ENCODE measurements at places on chromosomes 1 and 21.

- DNase-seq, result no peak
Observed at GRCh38 chr1:9362488-9362887, 69.8 kb downstream of the SPSB1 start.

DNA sequence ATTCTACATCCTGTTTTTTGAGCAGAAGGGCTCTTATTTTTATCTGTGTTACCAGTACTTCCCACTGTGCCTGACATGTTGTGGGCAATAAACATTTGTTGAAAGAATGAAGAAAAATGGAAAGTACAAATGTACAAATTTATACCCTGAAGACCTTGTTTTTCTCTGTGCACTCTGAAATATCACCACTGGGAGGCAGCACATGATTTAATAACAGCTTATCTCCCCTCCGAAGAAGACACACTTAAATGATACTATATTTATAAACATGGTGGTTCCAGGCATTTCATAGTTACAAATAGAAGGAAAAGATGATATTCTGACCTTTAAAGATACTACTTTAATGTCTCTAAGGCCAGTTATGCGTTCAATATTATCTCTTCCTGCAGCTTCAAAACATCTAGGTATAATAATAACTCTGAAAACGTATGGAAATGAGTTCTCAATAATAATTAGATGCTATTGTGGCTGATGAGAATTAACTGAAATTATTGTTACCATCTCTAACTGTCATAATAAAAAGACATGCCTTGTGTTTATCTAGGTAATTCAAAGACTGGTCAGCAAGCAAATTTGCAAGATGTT, 12.8 kb downstream of the DYNLT5 start:
- DNase-seq, result peak; percentile 58

DNA sequence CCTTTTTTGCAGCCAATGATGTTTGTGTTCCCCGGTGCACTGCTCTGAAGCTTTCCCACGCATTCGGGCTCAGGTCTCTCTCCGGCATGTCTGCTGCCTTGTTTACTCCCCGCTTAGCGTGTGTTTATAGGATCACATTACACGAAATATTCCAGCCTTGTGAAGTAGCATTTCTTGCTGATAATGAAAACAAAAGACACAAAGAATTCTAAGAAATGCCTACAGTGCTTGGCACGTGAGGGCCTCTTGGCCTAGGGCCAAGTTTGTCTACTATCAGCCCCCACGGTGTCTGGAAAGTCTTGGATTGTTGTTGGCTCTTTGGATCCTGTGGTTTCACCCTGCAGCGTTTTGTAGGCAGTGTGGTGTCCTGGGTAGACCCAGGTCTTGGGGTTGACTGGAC, 11.2 kb upstream of the GSTM4 start:
- DNase-seq, result no peak

GRCh38 chr1:47225430-47226100, 6.5 kb downstream of the TAL1 start:
- no peak for DNase-seq

GRCh38 chr1:167288390-167289074, 67.8 kb downstream of the POU2F1 start:
- no peak for DNase-seq

DNA sequence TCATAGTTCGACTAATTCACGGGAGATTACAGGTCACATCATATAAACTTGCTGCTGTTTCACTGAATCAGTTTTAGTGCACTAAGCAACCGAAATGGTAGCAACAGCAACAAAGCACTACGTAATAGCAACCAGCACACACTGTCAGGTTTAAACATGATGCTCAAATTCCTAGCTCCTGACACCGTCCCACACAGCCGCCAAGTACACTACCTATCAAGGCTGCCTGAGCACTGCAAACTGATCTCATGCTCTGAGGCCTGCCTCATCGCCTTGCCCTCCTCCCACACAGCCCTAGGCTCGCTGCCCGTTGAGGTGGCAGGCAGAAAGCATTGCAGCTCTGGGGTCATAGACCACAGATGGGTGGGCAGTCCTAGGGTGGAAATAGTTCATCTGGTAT, 12.4 kb downstream of the LAMC2 start:
- DNase-seq, result peak; percentile 25

All from EH (cell line).